GM12864 (cell line): ENCODE measurements at places on chromosomes 4 and X.

DNA sequence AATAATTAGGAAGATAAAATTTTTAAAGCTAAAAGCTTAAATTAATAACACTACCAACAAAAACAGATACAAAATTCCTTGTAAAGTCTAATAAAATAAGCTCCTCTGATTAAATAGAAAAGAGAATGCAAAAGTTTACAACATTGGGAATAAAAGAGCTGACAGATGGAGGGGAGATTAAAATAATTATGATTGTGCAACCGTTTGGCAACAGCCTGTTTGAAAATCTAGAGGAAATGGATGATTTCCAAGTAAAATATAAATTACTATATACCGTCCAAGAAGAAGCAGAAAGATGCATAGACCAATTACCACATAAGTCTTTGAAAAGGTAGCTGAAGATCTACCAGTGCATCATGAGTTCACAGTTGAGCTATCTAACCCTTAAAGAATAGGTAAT lies 46.4 kb upstream of the VBP1 start:
- no peak for DNase-seq

DNA sequence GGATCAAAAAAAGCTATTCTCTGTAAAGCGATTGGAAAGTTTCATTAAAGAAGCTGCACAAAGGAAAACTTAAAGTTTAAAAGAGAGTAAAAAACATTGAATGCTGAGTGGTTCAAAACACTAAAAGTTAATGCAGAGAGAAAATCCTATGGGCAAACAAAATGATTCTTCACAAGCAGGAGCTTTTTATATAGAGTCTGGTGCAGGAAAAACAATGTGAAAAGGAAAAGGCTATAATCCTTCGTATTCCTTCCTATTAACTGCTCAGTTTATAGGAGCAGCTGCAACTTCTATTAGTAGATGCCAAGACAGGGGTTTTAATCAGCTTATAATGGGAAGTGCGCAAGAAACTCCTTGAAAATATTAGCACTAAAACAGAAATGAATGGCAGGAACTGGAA lies 100.7 kb downstream of the PDGFC start:
- no peak for DNase-seq

DNA sequence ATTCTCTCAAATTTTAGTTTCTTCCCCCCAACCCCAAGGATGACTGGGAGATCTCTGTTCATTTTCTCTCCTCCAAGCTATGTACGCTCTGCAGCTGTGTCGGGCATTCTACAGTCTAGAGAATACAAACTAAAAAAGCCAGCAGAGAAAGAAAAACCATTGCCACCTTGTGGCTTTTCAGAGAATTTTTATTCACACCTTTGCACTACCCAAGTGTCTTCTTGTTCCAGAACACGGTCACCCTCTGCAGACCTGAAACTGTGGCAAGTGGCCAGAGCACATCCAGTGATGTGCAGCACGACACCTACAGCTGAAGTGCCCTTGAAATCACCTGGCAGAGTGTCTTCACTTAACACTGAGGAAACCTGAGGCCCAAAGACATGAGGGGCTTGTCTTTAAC lies 68.6 kb downstream of the CHST7 start:
- DNase-seq, result no peak

DNA sequence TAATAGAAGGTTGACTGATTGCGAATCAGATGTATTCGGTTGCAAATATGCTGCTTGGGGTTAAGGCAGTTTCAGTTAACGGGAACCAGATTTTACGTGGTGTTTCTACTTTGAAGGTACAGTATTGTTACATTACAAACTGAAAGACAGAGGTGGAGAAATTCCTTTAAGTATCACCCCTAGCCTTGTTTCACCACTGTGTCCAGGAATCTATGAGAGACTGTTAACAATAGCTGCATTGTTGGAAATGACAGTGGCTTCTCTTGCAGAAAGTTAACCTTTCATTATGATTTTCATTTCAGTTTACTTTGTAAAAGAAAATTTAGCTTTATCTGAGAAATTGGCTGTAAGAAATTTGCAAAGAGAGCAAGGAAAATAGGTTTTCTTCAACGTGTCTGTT lies 2.6 kb downstream of the CDKL5 start:
- DNase-seq, result no peak

DNA sequence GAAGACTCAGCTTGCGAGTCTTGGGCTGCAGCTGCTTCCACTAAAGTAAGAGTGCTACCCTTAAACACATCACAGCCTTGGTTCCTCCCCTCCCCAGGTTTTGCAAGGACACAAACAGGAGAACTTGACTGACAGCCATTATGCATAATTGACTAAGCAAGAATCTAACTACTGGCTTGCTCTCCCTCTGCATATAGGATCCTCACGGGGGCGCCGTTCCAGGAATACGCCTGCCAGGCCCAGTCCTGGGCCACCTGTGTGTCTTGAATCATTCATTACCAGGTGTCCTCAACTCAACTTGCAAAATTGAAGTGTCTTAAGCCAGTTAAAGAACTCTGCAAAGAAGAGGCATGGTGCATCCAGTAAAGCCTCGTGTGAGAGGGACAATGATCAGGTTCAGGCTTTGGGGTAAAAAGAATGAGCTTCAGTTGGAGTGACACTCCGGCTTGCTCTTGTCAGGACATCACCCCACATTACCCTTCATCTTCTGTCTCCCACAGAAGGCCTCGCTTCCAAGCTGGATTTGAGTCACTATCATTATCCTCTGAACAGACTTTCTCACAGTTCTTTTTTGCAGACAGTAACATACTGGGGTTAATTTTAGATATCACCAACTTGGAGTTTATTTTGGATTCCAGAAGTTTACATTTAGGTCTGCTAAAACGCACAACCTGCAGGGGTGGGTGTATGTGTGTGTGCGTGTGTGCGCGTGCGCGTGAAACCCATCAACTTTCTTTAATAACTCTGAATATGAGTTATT lies 273.5 kb upstream of the HS3ST1 start:
- DNase-seq, result no peak

DNA sequence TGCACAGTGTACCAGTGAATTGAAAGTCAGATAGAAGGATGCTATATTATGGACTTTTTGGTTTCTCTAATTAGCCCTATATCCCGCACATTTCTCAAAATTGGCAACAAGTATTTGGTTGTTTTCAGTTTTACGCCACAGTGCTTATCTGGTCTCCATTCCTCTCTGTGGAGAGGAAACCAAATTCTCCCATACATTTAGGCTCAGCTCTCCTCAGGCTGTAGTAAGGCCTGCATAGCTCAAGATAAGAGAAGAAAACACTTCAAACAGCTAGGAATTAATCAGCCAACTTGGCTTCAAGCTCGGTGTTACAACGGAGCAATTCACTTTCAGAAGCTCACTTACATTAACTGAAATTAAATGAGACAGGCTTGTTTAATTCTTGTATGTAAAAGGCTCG lies 263.2 kb downstream of the PDHA2 start:
- no peak for DNase-seq

- no peak for DNase-seq
Observed at GRCh38 chrX:118574666-118575065, 79.1 kb downstream of the DOCK11 start.

GRCh38 chr4:40563401-40563800 lies 66.3 kb downstream of the RBM47 start:
- no peak for DNase-seq

DNA sequence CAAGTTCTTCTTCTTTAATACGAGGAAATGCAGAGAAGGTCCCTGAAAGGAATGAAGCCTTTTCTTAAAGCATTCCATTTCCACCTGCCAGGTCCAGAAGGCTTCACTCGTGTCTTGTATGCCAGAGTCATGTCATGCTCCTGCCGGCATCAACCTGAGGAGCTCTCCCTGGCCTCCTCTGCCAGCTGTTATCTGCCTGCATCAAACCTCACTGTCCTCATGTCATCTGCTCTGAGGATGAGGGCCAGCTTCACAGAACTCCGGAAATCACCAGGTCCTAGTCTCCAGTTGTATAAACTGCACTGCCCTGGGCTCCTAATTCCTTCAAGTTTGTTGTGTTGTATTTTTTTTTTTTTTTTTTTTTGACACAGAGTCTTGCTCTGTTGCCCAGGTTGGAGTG lies 20.0 kb upstream of the S100G start:
- DNase-seq, result no peak

DNA sequence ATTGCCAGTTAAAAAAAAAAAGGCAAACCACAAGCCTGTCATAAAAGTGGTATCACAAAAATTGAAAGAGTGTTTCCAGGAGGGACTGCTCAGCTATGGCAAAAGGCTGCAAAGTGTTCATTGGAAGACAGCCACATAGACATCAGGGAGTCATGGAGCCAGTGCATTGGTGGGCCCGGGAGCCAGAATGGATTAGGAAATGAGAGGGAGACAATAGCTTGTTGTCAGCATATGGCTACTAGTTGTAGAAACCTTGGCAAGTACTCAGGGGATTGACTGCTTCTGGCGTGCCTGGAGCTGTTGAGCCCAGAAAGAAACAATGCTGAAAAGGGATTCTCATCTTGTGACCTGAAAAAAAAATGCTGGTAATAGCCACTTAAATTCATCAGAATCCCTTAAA lies 5.0 kb downstream of the GAR1 start:
- no peak for DNase-seq

DNA sequence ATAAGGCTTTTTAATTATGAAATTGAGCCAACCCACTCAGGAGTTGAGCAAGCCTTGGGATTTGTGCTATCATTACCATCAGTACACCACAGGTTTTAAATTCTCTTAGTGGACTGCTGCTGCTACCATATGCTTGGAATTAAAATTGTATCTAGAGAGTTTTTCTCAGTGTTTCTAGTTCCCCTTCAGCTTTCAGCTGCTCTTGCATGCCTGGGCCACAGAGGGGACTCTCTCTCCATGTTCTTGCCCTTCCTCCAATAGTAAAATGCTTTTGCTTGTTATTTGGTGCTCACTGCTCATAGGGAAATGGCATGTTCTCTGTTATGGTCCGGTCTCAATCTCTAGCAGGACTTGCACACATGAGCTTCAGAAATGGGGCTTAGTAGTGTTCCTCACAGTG lies 101.9 kb downstream of the IGSF1 start:
- no peak for DNase-seq

DNA sequence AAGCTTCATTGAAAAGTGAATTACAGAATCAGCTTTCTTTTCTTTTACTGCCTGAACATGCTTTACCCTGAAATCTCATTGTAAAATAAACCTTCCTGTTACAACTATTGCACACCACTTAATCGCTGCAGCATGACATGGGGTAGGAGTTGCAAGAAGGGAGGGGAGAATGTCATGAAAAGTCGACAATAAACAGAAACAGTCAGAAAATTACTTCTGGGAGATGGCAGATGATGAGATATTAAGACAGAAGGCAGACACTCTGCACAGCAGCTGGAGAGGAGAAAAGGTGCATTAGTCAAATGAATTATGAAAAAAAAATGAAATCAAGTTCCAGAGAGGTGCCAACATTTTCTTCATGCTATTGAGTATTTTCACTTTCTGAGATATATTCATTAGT lies 287.7 kb downstream of the PCDH7 start:
- no peak for DNase-seq

DNA sequence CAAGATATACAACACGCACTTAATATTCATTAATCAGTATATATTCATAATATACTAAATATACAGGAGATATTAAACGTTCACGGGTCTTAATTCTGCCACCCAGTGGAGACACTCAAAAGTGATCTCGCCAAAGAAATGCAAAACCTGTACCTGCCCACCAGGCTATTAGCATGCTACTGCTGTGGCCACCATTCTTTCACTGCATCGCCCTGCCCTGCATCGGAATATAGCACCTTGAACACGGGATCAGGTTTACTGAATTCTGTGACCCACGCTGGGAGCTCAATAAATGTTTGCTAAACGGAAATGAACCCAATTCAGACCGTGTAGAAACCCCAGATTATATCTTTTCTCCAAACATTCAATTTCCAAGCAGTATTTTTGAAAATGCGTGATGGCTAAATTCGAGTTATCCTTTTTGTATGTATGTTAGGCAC lies 840 bp upstream of the CLCN3 start:
- no peak for DNase-seq

- DNase-seq, result no peak
Observed at GRCh38 chr4:187480146-187481145, 515.1 kb upstream of the ZFP42 start.

DNA sequence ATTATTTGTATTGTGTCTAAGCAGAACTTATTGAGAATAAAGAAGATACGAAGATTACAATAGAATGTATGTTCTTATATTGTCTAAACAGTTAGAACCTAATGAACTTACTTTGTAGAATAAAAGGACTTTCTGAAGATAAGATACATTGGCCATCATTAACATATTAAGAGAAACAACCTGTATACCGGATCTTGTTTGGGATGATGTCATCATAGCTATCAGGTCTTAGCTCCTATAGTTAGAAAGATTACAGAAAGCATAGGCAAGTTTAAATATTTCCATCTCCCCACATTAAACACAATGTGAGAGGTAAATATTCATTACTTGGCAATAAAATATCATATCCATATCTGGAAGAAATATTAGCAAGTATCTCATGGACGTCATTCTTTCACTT lies 282.3 kb downstream of the PACRGL start:
- no peak for DNase-seq

DNA sequence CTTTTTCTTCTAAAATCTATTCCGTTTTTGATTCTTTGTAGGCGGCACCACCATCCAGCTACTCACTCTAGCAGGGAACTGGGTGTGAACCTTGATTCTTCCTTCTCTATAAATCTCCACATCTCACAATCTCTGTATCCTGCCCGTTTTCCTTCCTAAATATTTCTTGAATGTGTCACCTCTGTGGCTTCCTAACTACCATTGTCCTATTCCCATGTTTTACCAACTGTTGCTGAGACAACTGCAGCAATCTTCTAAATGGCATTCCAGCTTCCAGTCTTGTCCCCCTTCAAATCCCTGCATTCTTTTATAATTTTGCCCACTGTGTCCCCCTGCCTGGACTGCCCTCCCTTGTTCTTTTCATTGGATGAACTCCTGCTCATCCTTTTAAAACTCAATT lies 641.3 kb downstream of the RPA4 start:
- DNase-seq, result no peak

- DNase-seq, result no peak
Observed at GRCh38 chr4:92830771-92831170, 527.0 kb downstream of the GRID2 start.

DNA sequence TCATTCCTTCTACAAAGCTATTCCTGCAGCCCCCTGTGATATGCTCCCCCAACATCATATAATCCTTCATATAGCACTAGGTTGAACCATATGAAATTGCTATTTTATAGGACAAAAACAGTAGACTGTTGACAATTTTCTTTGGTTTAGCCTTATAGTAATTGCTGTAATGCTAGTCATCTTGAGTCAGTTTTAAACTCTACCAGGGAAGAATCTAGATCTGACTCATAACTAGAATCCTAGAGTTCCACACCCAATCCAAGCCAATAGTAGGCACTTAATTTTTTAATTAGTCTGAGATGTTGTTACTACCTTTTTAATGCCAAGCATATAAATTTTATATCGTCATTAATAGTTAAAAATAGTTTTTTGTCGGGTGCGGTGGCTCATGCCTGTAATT lies 136.8 kb downstream of the CHRNA9 start:
- no peak for DNase-seq

DNA sequence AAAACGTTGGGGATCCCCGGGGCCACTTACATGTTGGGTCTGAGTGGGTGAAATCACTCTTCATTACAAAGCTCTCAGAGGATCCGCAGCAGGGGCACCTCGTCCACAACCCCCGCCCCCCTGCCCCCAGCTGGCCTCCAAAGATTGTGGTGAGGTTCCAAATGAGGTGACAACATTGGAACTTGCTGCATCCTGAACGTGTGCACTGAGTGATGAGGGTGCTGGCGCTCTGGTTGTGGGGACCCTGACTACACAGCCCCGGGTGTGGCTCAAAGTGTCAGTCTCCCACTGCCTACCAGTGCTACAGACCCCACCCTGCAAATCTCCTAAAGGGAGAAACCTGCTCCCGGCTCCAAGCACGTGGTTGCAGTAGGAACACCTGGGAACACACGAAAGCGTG lies 111.9 kb downstream of the PHKA2 start:
- DNase-seq, result no peak
